ENCODE measurements at places on chromosomes 13 and 19.

DNA sequence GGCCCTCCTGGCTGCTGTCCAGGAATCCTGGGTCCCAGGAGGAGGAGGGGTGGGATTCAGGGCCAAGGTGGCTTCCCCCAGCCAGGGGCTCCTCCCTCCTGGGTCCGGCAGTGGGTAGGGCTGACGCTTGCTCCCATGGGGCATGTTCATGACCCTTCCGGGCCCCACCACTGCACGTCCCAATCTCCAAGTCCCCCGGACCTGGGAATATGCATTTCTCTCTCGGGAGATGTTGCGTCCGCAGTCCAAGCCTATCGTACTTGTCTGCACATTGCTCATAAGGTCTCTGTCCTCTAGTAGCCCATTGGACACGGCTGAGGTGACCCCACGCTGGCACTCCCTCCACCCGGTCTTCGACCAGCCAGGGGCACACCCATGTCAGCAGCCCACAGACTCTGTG lies 192.3 kb downstream of the TEX29 start:
- DNase-seq, result no peak

- no peak for DNase-seq
These were observed 268.7 kb downstream of the MZT1 start for GRCh38 chr13:72458701-72459100.

GRCh38 chr13:27183561-27184147 lies 12.0 kb upstream of the USP12 start:
- no peak for DNase-seq

DNA sequence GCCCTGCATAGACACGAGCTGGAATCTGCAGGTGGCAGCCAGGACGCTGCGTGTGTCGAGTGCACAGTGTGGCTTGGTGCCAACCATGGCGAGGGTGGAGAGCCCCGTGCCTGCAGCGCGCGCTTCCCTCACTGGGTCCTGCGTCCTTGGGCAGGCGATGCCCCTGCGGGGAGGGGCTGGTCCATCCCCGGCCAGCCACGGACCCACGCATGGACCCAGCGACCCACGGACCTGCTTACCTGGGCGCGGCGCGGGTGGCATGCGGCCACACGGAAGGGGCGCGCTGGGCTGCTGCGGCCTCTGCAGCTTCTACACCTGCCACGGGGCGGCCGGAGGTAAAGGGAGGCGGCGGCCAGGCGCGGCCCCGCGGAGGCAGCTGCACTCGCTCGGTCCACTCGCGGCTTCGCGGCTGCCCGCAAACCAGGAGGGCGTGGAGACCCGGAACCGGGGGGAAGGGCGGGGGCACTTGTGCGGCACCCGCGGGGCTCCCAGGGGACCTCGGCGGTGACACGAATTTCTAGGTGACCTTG lies 569 bp upstream of the MCF2L start:
- no peak for DNase-seq

GRCh38 chr19:57934820-57935665 lies at the start of gene ZNF418:
Gene ZNF418 (minus strand): TSS chr19:57935402. CDS start chr19:57933822, 1,580 bp downstream.
- DNase-seq, result peak; percentile 89

GRCh38 chr19:5037936-5038335 lies 69.0 kb downstream of the KDM4B start:
- DNase-seq, result no peak

DNA sequence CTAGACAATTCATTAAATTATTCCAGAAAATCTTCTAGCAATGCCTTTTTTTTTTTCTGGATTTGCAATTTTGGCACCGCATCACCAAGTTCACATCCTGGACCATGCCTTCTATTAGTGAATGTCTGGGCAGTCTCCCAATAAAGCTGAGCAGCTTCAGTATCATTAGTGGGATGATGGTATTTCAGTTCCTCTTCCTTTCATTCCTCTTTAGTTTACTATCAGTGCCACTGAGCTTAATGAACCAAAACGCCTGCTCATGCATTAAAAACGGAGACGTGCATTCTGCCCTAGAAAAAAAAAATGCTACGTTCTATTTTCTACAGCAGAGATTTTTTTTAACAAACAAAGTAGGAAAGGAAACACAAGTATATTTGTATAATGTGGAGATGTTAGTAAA lies 343.0 kb downstream of the PCDH9 start:
- peak; percentile 82 for DNase-seq

- no peak for DNase-seq
These were observed 53.1 kb downstream of the ZNF254 start for GRCh38 chr19:24140099-24140498.
